Activated naive CD4-positive, alpha-beta T cell treated with anti-CD3 and anti-CD28 coated beads, Interleukin-2, amount 10 ng/mL, durations not matched to agents 7 days and 5 days (primary cell): ENCODE measurements at places on chromosomes 2 and 18.
A peak's percentile ranks its signal among the peaks of the same experiment; 100 is the strongest.

DNA sequence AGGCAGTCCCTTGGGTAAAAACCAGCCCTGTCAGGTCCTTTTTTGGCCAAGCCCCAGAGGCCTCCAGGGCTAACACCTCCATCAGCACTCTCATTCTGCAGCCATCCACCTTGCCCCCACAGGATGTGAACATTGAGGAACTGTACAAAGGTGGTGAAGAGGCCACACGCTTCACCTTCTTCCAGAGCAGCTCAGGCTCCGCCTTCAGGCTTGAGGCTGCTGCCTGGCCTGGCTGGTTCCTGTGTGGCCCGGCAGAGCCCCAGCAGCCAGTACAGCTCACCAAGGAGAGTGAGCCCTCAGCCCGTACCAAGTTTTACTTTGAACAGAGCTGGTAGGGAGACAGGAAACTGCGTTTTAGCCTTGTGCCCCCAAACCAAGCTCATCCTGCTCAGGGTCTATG lies 7.3 kb downstream of the IL1F10 start:
- peak; percentile 31 for DNase-seq
- peaks cover 28% of the 10 kb centered on the region for H3K27me3 ChIP-seq
- H3K4me1 ChIP-seq, result peaks cover 6% of the 10 kb centered on the region

DNA sequence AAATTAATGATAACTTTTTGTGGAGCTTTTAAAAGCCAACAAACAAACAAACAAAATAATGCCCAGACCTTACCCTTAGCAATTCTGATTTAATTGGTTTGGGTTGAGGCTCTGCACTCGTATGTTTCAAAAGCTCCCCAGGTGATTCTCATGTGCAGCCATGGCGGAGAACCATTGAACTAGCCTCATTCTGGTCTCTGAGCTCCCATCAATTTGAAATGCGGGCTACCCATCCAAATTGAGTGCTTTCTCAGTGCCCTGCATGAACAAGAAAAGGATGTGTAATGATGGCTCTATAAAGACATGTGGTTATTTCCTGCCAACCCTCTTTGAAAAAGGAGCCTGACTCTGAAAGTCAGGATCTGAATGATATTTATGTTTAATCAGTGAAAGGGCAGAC lies 8.2 kb downstream of the MXD1 start:
- DNase-seq, result no peak
- H3K27me3 ChIP-seq, result no peaks in the 10 kb centered on the region
- peaks cover 55% of the 10 kb centered on the region for H3K36me3 ChIP-seq
- H3K4me3 ChIP-seq, result no peak overlapping the region

GRCh38 chr2:233011268-233011650 lies 1.8 kb downstream of the NGEF start:
- no peaks in the 10 kb centered on the region for H3K36me3 ChIP-seq
- no peaks in the 10 kb centered on the region for H3K4me1 ChIP-seq
- no peak overlapping the region for H3K27ac ChIP-seq
- H3K4me3 ChIP-seq, result no peak overlapping the region
- DNase-seq, result no peak
- H3K27me3 ChIP-seq, result peaks cover 24% of the 10 kb centered on the region

DNA sequence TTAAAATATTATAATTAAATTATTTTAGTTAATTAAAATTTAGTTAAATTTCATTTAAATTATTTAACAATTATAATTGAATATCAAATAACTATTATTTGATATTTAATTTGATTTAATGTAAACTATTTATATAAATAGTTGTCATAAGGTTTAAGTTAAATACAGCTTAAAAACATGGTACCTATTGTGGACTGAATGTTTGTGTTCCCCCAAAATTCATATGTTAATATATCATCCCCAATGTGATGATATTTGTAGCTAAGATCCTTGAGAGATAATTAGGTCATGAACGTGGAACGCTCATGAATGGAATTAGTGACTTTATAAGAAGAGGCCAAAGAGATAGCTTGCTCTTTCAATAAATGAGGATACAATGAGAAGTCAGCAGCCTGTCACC lies 505.7 kb upstream of the LRATD1 start:
- H3K27me3 ChIP-seq, result no peaks in the 10 kb centered on the region
- H3K27ac ChIP-seq, result no peak overlapping the region
- no peaks in the 10 kb centered on the region for H3K36me3 ChIP-seq

GRCh38 chr2:118240276-118240675 lies 152.0 kb downstream of the INSIG2 start:
- H3K4me3 ChIP-seq, result no peak overlapping the region
- H3K4me1 ChIP-seq, result no peaks in the 10 kb centered on the region
- H3K27ac ChIP-seq, result no peak overlapping the region
- H3K36me3 ChIP-seq, result no peaks in the 10 kb centered on the region

- no peak for DNase-seq
- no peak overlapping the region for H3K27ac ChIP-seq
- H3K27me3 ChIP-seq, result peaks cover 4% of the 10 kb centered on the region
- no peaks in the 10 kb centered on the region for H3K36me3 ChIP-seq
- no peak overlapping the region for H3K4me3 ChIP-seq
Measured at GRCh38 chr2:169300636-169301530, 61.5 kb downstream of the LRP2 start.

DNA sequence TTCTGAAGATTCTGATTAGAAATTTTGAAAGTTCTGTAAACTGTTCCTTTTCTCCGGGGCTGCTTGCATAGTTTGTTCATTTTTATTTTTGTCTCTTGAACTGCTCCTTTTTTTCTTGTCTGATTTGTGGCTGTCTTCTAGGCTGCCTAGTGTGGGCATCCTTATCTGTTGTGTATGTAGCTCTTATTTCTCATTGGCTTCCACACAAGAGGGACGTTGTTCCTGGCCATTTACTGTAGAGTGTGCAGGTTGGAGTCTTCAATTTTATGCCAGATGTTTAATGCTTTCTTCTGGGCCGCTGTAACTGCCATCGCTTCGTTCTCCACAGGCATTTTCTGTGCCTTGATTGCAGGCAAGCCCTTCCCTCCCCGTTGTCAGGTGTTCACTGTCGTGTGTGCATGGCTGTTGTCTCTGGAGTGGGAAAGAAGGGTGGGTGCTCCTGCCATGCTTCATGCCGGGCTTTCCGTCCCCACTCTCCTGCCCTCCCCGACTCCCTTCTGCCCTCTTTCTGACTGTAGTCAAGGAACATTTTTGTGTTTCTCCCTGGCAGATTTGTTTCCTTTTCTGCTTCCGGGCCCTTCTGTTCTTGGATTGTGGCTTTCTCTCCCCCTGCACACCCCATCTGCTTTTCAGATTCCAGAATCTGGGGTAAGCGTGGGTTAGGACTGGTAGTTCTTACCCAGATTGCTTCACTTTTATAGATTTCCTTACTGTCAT lies 15.5 kb downstream of the CEP192 start:
- H3K27ac ChIP-seq, result peak overlapping the region; percentile 70
- no peaks in the 10 kb centered on the region for H3K27me3 ChIP-seq
- peaks cover 11% of the 10 kb centered on the region for H3K4me1 ChIP-seq
- no peak for DNase-seq
- H3K36me3 ChIP-seq, result peaks cover 35% of the 10 kb centered on the region

DNA sequence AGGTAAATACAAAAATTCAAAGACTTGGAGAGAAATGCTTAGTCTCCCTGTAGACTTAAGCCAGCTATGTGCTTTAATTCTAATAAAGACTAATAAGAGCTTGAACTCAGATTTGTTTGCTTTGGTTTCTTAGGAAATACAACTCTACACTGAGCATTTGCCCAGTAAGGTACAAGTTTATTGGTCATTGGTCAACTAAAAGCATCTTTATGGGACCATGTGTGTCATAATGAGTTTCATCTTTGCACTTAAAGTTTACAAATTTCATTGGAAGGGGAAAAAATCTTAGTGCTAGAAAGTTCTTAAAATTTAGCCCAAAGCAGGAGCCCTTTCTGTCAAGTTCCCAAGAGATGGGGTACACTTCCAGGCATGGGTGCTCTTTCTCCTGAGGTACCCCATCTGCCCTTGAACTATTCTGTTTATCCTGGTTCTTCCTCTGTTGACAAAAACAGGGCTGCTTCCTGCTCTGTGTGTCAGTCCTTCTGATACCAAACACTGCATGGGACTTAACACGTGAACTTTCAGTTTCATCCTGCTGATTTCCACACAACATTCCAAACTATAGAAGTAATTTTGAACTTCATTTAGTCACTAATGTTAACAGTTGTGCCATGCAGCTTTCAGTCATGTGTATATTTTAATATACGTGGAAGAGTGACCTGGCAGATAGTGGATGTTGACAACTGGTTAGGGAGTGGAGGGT lies 200.2 kb downstream of the TPGS2 start:
- no peak for DNase-seq
- no peak overlapping the region for H3K27ac ChIP-seq
- H3K27me3 ChIP-seq, result no peaks in the 10 kb centered on the region
- no peaks in the 10 kb centered on the region for H3K4me1 ChIP-seq

DNA sequence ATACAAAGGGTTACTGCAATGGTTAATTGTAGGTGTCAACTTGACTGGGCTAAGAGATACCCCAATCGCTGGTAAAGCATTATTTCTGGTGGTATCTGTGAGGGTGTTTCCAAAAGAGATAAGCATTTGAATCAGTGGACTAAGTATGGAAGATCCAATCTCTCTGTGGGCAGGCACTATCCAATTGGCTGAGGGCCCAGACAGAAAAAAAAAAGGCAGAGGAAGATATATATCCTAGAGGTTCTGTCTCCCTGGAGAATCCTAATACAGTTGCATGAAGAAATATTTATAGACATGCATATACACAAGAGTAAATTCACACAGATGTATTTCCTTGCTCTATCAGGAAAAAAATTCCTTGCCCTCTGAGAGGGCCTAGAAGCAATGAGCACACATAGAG lies 43.9 kb downstream of the TBC1D8 start:
- H3K27me3 ChIP-seq, result no peaks in the 10 kb centered on the region
- no peak overlapping the region for H3K4me3 ChIP-seq
- no peaks in the 10 kb centered on the region for H3K4me1 ChIP-seq
- no peak for DNase-seq
- no peaks in the 10 kb centered on the region for H3K36me3 ChIP-seq

DNA sequence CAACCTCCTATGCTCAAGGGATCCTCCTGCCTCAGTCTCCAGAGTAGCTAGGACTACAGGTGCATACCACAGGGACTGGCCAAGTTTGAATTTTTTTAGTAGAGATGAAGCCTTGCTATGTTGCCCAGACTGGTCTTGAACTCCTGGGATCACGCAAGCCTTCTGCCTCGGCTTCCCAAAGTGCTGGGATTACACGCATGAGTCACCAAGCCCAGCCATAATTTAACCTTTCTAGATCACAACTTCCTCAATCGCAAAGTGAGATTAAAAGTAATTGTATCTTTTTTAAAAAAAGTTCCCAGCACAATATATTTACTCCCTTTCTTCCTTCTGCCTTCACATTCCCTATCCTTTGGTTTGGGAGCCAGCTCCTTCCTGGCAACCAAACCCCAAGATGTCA lies 5.8 kb upstream of the PPP1CB start:
- H3K36me3 ChIP-seq, result no peaks in the 10 kb centered on the region
- H3K27ac ChIP-seq, result no peak overlapping the region
- H3K4me1 ChIP-seq, result peaks cover 34% of the 10 kb centered on the region
- no peak overlapping the region for H3K4me3 ChIP-seq

DNA sequence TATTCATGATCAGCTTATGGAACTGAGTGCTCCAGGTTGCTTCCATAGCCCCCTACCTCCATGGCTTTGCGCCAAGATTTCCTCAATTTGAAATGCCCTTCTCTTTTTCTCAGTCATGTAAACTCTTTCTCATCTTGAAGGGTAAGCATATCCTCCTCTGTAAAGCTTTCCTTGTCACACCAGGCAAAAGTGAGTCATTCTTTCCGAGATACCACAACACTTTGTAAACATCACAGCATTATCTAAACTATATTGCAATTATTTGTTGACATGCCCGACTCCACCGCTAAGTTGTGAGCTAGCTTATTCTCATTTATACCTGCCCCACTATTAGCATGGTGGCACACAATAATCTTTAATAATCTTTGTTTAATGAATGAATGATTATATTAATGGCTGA lies 419.5 kb upstream of the CHST9 start:
- no peaks in the 10 kb centered on the region for H3K27me3 ChIP-seq
- DNase-seq, result no peak
- no peaks in the 10 kb centered on the region for H3K36me3 ChIP-seq
- H3K4me1 ChIP-seq, result no peaks in the 10 kb centered on the region
- no peak overlapping the region for H3K4me3 ChIP-seq
